ENCODE measurements at places on chromosomes 11 and 22.

DNA sequence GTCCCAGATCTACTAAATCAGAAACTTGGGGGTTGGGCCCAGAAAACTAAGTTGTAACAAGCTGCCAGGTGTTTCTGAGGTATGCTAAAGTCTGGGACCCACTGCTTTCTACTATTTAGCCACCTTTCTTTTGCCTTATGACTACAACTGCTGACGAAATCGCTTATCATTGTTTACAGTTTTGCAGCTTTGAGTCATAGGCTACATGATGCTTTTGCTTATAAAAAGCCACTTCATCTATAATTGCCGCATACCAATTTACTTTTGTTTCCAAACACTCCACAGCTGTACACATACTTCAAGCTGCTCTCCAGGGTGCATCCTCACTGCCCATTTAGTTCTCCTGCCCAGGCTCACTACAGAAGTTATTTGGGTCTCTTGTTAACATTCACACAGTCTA, 144.7 kb downstream of the ENTHD1 start:
- DNase-seq = no peak

DNA sequence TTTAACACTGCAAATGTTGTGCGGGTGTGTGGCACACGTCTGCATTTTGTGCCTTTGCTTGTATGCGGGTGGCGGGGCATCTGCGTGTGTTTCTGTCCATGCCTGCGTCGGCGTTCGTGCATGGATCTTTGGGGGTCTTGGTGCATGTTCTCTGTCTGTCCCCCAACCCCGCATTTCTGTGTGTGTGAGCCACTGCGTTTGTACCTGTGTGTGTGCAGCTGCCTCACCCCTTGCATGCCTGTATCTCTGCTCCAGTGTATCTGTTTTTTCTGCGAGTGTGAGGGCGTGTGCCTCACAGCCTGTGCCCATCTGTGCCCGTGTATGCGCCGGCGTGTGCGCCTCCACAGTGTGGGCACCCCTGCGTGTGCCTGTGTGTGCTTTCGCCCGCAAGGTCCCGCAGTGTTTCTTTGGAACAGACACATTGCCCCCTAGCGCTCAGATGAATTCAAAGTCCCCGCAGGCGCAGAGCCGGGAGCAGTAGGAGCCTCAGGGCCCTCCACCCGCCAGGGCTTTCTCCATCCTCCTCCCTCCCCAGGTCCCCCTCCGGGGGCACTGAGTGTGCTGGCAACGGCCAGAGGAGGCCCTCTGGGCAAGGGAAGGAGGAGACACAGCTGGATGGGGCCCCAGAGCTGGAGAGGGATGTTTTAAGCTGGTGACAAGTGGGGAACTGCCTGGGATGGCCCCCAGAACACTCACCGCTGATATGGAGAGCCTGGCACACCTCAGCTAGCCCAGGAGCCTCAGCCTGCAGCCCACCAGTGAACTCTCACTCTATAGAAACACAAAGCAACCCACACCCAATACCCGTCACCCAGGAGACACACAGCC, 3.1 kb upstream of the MN1 start:
- DNase-seq = peak; percentile 45

GRCh38 chr22:35882211-35883030, 146.2 kb downstream of the RBFOX2 start:
- no peak for DNase-seq

GRCh38 chr11:19561011-19561410, 151.6 kb upstream of the NAV2 start:
- no peak for DNase-seq

Measured in nucleus accumbens (tissue), 56 donors.